IMR-90 (cell line): ENCODE measurements at places on chromosomes 1 and 21. TPM values are rescaled to one million over a fixed set of nuclear protein-coding genes. Genes with fewer than 3 reads are reported as not detected.

GRCh38 chr1:94741510-94741909 is 78.6 kb upstream of the SLC44A3 start:
- no peak for DNase-seq

Gene SPATA46
- total RNA-seq = not detected in 2 replicates

Gene EFNA3
- total RNA-seq = 0.56 and 0.72 TPM in 2 replicates

- DNase-seq = no peak
Observed at GRCh38 chr1:844472-845026, 79.2 kb upstream of the SAMD11 start.
